ENCODE measurements at places on chromosomes 1 and 21. TPM values are rescaled to one million over a fixed set of nuclear protein-coding genes. Genes with fewer than 3 reads are reported as not detected.

The TRIM67 gene
- total RNA-seq = 0.03 TPM

The EBNA1BP2 gene
- total RNA-seq = 172 TPM

The KRTAP8-1 gene
- total RNA-seq = not detected

The ITLN1 gene
- not detected for total RNA-seq

The OLFML2B gene
- 1.1 TPM for total RNA-seq

The FCGR2B gene
- 1.1 TPM for total RNA-seq

The SLFNL1 gene
- 0.05 TPM for total RNA-seq

The VTCN1 gene
- 0.40 TPM for total RNA-seq

The ZNF670 gene
- total RNA-seq = 5.4 TPM

The ASTN1 gene
- total RNA-seq = not detected

The PFDN2 gene
- total RNA-seq = 84.1 TPM

The KCNH1 gene
- 8.0 TPM for total RNA-seq

The AKNAD1 gene
- not detected for total RNA-seq

The PEAR1 gene
- total RNA-seq = not detected

The ZNF678 gene
- 9.1 TPM for total RNA-seq

The ZNF593OS gene
- not detected for total RNA-seq

The LINGO4 gene
- not detected for total RNA-seq

The ST6GALNAC5 gene
- 2.1 TPM for total RNA-seq

The ZBTB8A gene
- total RNA-seq = 3.7 TPM

The NDUFS5 gene
- 589 TPM for total RNA-seq

The MCOLN3 gene
- 1.9 TPM for total RNA-seq

The LHX8 gene
- 0.08 TPM for total RNA-seq

The FAM110D gene
- total RNA-seq = 0.05 TPM

The PADI6 gene
- not detected for total RNA-seq

The CD53 gene
- total RNA-seq = not detected

The ALX3 gene
- not detected for total RNA-seq

The SLC45A1 gene
- not detected for total RNA-seq

The EXTL1 gene
- 7.1 TPM for total RNA-seq

The SPRR1B gene
- total RNA-seq = not detected

The FALEC gene
- not detected for total RNA-seq

The PDZK1 gene
- total RNA-seq = 0.77 TPM

The MAP3K21 gene
- 2.3 TPM for total RNA-seq

The OR6K6 gene
- total RNA-seq = not detected

The GSTM2 gene
- total RNA-seq = 2.2 TPM

The SGIP1 gene
- 0.16 TPM for total RNA-seq

The EDARADD gene
- total RNA-seq = 2.5 TPM

The IGSF3 gene
- total RNA-seq = 33.2 TPM

The EPHB2 gene
- 0.67 TPM for total RNA-seq
